Stimulated activated CD4-positive, alpha-beta T cell treated with anti-CD3 and anti-CD28 coated beads, TNF-alpha, amount 100 ng/mL, for 24 hours (primary cell): ENCODE measurements at places on chromosomes 4 and X.

DNA sequence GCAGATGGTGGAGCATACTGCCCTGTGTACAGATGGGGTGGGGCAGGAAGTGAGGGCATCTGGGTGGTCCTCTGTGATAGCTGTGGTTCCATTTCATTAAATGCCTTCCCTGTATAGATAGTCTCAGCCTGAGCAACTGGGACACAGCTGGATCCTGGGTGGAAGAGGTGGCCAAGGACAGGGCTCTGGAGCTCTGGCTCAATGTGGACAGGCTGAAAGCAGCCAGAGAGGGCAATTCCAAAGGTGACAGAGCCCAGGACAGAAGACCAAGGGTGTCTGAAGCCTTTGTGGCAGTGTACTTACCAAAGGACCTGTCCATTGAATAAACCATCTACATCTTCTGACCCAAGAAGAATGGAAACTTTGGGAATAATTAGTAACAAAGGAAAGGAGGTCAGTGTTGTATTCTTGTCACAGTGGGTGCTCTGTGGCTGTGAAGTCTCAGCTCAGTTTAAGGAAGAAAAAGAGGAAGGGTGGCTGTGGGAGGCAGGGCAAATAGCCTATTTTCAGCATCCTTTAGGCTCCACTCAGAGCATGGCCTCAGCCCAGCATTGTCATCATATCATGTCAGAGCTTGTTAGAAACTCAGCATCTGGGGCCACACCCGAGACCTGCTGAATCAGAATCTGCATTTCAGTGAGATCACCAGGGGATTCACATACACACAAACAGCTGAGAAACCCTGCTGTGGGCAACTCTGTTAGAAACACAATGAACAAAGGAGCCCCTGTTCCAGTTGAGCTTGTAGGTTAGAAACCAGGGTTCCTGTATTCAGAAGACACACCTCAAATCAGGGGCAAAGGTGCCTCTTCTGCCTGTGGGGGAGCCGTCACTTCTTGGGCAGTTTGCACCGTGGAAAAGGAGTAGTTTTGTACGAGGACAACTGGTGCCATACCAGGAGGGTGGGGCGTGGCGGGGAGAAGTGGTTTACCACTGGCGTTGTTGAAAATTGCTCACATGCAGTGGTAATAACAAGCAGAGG, 168.6 kb downstream of the PTTG2 start:
- DNase-seq, result peak; percentile 69

DNA sequence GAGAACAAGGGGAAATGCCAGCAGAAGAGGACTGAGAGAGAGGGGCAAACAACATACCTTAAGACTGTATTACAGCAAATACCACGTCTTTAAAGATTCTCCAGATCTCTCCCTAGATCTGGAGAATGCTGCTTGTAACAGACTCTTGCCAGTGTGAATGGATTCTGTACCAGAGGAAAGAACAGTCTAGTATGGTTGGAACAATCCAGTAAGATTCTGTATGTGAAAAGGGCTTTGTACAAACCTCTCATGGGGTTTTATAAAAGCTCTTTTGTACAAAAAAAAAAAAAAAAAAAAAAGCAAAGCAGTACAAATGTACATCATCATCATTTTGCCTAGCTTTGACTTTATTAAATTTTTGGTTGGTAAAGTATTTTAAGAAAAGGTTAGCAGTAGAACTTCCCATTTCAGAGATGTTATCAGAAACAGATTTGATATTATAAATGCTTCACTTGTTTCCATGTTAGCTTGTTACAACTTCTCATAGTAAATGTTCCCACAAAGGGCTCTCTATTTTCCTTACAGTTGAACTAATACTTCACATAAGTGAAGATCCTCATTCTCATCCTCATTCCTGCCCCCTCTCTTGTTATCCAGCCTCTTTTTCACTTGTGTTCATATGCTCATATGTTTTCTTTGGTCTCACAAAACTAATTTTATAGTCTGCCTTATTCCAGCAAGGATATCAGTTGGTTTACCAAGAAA, 144.2 kb downstream of the EDA start:
- no peak for DNase-seq

DNA sequence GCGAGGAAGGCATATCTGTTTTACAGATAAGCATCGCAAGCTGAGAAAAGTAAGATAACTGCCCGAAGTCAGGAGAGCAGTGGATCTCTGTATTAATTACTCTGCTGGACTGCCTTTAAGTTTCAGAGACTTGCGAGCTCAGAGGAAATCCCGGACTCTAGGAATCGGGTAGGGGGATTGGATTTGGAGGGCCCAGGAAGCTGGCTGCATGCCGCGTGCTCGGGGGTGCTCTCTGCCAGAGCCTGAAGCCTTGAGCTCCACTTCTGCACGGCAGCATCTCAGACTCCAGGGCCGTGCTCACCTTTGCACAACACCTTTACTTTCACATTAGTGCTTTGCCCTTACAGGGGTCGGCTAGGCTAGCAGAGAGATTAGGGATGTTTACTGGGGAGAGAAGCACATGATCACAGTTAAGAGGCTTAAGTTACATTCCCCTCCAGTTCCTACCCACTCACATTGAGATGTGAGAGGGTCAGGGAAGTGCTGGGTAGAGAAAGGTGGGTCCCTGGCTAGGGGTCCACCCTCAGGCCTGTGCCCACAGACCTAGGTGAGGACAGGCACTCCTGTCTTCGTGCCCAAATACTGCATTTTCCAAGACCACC, 57.0 kb downstream of the TRIML1 start:
- no peak for DNase-seq

GRCh38 chr4:149897783-149898182, 82.1 kb upstream of the IQCM start:
- DNase-seq, result no peak

DNA sequence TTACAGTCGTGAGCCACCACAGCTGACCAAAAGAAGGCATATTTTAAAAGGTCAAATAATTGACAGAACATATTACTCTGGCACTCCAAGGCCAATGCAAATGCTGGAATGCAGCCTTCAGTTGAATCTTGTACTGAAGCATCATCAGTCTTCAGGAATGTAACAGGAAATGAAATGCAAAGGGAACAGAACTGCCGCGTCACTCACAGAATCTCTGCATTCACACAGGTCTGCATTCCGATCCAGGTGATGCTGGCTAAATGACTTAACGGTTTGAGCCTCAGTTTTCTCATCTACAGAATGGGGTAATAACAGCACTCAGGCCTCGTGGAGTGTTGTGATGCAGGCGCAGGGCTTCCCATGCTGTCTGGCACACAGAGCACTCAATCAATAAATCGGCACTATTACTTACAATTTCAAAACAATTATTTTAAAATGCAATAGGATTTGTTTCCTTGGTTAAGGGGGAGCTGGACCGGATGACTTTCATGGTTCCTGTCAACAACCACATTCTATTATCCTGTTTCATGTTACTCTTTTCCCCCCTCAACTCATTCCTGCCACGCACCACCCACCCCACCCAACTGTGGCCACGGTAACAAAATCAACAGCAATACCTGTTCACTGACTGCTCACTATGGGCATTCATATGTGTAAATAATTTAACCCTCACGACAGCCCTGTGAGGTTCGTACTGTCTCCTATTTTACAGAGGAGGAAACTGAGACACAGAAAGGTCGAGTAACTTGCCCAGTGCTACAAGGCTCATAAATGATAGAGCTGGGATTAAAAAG, 32.4 kb downstream of the IGFBP7 start:
- DNase-seq, result no peak

GRCh38 chrX:18424482-18425198, 768 bp upstream of the CDKL5 start:
- no peak for DNase-seq

- DNase-seq, result no peak
These were observed 100.3 kb upstream of the DDIT4L start for GRCh38 chr4:100290585-100290984.

DNA sequence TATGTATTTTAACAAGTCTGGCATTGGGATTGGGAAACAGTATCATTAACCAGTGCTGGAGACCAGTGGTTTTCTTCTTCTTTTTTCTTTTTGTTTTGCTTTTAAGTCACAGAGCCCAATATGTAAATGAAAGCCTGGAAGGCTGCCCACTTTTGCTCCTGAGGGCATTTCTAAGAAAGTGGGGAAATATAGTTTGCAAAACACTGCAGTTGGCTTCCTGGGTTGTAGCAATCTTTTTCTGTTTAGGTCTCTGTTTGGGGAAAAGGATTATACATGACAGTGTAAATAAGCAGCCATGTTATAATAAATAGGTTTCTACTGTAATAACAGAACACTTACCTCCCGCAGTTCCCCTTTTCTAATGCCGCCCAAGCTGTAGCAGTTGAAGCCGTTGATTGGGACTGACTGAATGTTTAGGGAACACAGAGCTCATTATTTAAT, 105.5 kb downstream of the TMEM164 start:
- no peak for DNase-seq

DNA sequence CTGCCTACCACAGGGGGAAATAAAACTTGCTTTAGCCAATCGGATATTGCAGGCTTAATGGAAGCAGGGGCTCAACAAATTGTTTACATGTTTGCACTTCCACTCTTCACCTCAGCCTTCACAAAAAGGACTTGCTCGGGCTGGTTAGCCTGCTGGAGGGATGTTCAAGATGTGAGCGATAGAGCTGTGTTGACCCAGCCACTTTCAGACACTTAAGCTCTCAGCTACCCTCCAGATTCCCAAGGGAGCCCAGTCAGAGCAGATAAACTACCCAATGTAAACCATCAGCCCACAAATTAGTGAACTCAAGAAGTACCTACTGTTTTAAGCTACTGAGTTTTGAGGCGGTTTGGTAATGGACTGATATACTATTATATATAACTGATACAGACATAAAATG, 508.4 kb upstream of the FTHL17 start:
- no peak for DNase-seq

DNA sequence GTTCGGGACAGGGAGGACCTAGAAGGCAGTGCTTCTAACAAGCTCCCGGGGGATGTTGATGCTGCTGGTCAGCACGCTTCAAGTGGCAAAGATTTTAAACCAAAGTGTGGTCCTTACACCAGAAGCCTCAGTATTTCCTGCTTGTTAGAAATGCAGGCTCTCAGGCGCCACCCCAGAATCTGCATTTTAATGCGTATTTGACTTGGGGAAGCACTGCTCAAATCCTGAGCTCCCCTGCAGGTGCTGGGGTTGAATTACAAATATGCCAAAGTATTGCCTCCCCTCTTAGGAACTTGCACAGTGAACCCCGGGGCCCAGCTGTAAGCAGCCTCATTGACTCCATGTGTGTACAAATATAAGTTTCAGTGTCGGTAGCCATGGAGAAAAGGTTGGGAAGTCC, 70.8 kb upstream of the RAI2 start:
- DNase-seq, result no peak

DNA sequence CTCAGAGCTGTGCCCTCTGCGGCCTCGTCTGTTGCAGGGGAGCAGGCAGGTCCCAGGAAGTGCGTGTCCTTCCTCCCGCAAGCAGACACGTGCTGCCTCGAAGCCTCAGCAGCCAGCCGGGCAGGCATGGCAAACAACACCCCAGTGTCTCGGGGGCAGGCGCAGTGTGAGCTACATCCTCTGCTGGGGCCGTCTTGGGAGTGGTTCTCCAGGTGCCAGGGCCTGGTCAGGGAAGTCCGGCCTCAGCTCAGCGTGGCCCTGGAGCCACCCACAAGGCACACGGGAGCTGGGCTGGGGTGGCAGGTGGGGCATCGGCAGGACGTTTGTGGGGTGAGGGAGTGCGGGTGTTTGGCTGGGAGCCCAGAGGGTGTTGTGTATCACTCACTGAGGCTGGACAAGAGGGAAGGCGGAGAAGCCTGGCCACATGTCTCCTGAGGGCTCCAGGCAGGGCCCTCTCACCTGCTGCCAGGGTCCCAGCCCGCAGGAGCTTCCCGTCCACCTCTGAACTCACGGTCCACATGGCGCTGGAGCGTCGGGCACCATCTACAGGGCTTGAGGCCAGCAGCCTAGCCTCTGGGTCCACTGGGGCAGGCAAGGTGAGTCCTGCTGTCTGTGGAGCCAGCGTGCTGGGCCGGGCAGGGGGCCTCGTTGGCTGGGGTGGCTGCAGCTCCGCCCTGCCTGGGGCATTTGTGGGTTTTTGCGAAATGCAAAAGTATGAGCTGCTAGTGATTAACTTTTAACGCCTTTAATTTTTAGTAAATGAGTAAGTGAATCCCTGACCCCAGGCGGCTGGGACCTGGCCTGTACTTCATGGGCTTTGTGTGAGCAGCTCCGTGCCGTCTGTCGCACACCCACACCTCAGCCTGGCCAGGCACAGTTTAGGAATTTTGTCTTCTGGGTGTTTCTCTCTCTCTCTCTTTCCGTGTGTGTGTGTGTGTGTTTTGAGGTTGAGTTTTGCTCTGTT, 17.3 kb upstream of the UVSSA start:
- no peak for DNase-seq

DNA sequence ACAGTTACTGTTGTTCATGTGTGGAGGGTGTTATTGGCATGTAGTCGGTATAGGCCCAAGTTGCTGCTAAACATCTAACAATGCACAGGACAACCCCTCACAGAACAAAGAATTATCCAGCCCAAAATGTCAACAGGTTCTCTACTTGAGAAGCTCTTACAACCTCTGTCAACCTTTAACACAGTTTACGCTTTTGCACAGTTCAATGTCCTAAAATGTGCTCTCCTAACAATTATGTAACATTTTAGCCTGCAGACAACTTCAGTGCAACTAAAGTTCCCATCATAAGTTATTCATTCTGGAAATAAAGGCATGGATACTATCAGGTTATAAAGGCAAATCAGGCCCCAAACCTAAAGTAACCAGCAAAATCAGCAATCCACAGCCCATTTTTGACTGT, 66.2 kb downstream of the ASB9 start:
- no peak for DNase-seq

DNA sequence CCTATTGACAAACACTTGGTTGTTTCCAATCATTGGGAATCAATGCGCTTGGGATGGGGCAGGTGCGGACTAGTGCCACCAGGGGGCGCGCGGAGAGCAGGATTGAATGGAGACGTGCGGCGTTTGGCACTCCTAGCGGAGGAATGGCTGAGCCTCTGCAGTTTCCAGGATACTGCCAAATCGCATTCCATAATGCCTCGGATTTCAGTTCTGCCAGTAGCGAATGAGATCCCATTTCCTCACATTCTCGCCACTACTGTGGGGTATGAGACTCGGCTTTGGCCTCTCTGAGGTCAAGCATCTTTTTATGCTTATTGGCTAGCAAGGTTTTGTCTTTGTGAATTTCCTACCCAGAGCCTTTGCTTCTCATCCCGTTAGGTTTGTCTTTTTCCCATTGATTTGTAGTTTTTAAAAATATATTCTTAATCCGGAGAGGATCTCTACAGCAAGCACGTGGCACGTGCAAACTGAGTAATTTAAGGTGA, 28.7 kb downstream of the CLDN34 start:
- DNase-seq, result peak; percentile 46

- no peak for DNase-seq
These were observed 87.9 kb downstream of the CRLF2 start for GRCh38 chrX:1124531-1124930.

DNA sequence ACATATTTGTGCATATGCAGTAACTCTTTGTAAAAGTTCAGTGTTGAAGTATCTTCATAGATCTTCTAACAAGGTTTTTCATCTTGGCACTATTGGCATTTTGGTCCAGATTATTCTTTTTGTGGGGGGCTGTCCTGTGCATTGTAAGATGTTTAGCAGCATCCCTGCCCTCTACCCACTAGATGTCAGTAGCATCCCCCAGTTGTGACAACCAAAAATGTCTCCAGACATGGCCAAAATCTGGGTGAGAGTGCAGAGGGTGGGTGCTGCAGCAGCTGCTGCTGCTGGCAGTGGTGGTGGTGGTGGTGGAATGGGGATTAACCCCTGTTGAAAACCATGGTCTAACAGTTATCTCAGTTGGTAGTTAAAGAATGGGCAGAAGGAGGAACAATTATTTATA, 370.0 kb downstream of the GPAT3 start:
- DNase-seq, result no peak

- peak; percentile 74 for DNase-seq
These were observed 10.1 kb downstream of the WDR1 start for GRCh38 chr4:10106421-10107039.
